Effector memory CD8-positive, alpha-beta T cell (primary cell): ENCODE measurements at places on chromosomes 16 and 17.

DNA sequence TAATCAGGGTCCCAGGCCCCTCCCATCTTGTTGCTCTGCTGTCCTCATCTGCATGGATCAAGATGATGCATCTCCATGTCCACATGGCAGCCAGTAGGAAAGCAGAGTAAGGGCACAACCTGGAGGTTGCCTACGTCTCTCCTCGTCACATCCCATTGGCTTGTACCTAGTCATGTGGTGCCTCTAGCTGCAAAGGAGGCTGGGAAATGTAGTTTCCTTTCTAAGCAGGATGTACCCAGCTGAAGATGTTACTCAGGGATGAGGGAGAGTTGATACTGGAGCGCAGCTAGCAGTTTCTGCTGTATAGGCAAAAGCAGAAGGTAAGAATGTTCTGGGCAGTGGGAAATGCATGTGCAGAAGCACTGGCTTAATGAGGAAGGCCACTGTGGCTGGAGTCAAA lies 20.8 kb downstream of the ABCC1 start:
- DNase-seq: no peak

DNA sequence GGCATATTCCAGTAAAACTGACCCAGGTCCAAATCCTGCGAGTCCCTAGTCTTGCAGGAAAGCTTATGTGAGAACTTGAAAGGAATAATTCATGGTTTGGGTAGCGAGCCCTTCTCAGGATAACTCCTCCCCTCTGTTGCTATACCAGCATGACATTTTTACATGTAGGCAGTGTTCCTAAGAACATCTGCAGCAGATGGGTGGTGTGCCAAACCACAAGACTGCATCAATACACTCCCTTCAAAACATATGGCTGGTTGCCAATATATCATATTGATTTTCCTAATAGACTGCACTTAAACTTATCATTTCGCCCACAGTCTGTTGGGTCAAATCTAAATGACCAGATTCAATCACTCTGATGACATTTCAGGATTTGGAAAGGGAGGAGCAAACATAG lies 19.9 kb downstream of the PSME3IP1 start:
- no peak for DNase-seq

DNA sequence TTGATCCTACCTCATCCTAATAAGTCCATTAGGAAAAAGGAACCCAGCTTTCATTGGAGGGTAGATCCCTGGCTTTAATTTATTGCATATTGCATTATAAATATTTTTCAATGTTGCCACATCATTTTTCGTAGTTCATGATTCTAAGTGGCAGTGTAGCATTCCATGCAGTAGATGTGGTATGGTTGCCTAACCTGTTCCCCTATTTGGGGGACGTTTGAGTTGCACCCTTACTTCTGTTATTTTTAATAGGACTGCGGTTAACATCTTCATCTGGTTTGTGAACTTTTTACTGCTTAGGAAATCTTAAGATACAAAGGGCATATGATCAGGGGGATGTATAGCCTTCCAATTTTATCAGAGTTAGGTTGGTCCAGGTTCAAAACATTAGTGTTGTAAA lies 5.4 kb downstream of the SCPEP1 start:
- DNase-seq: no peak

DNA sequence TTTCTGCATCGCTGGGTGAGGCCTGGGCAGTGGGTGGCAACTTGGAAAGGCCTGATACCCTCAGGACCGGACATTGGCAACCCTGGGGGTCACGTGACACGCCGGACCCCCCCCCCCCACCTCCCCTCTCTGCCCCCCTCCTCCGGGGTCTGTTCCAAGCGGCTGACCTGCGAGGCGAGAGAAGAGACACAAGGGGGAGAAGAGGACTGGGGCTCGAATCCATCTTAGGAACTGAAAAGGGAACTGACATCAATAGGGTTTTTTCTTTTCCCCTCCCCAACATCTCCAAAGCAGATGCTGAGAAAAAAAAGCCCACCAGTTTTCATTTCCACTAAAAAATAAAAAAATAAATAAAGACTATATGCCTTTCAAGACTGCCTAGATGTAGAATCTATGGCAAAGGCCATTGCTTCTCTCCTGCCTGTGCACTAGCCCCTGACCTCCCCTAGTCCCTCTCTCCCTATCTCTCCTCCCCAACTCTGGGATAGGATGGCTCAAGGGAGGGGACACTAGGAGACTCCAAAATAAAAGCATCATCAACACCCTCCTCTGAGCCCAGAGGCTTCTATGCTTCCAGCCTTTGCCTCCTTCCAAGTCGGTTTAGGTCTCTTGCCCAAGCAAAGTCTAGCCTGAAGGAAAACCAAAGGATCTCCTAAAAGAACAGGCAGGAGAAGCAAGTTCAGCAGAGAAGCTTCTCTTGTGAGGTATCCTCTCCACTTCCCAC lies 7.7 kb upstream of the HOXB2 start:
- DNase-seq: no peak

GRCh38 chr17:81837641-81838040 lies 2.8 kb upstream of the PPP1R27 start:
- DNase-seq: no peak

DNA sequence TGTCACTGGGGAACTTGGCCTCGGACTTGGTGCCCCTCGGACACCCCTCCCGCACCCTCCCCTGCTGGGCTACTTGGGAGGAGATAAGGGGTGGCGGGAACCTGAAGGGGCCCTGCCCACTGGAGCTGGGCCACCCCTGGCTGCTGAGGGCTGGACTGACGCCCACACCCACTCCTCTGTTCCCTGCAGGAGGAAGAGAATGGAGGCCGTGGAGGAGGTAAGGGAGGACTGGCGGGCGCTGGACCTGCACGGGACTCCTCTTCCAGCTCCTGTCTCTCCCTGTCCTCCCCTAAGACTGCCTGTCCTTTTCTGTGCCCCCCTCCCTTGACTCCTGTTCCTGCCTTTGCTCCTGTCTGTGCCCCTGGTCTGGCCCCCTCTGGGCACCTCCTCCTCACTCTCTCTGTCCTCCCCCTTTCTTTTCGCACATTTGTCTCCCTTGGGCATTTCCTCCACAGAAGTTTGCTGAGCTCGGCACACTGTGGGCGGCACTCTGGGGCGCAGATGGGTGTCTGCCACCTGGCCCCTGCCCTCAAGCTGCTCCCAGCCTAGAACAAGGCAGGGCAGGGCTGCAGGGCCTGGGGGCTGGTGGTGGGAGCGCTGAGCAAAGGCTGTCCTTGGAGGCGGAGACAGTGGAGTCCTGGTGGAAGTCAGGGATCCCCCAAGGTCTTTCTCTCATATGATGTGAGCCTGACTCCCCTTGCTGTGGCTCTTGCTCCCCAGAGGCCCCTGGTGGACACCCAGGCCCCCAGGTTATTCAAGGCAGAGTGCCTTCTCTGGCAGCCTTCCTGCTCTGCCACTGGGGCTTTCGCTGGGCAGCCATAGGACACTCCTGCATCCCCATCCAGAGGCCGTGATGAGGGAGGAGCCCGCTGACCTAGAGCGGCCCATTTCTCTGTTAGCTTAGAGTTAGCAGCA lies 32.7 kb downstream of the ARHGAP23 start:
- no peak for DNase-seq

- DNase-seq: no peak
Observed at GRCh38 chr17:8580952-8581658, 49.4 kb downstream of the MYH10 start.

DNA sequence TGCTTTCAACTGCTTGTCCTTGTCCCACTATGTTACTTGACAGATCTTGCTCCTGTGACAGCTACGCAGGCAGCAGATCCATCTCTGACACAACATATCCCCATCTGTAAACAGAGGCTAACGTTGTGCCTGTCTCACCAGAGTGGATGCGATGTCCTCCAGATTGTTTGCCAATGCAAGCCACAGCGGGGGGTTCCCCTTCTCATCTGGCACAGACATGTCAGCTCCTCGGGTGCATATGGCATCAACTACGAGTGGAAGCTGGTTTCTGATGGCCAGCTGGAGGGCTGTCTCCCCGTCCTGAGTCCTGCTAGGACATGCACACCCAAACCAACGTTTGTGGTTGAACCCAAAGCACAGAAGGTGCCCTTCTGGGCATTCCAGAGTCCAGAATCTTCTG lies 39.0 kb downstream of the CYB5D2 start:
- no peak for DNase-seq

GRCh38 chr17:68777856-68778694 lies 176.9 kb upstream of the FAM20A start:
- no peak for DNase-seq

DNA sequence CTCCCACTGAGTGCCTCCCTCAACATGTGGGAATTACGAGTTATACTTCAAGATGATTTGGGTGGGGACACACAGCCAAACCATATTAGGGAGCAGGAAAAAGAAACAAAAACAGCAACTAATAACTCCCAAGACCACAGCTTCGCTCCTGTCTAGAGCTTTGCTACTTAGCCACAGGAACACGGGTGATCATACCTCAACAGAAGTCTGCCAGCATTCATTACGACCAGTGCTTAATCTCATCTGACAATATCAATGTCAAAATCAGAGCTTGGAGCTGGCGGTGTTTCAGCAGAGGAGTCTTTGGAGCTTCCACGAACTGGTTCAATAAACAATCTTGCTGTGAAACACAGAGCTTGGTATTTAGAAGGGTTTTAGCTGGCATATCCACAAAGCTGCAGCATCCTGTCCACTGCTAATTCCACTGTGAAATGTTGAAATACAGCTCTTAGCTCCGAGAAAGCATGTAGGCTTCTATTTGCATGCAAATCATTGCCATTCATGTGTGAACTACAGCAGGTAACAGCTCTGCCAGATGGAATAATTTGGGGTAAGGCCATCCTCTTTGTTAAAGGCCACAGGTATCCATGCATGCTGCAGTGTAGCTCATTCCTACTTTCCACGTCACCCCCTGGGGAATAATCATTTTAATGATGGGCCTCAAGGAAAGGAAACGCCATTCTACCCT lies 128.4 kb upstream of the GOT2 start:
- DNase-seq: no peak

DNA sequence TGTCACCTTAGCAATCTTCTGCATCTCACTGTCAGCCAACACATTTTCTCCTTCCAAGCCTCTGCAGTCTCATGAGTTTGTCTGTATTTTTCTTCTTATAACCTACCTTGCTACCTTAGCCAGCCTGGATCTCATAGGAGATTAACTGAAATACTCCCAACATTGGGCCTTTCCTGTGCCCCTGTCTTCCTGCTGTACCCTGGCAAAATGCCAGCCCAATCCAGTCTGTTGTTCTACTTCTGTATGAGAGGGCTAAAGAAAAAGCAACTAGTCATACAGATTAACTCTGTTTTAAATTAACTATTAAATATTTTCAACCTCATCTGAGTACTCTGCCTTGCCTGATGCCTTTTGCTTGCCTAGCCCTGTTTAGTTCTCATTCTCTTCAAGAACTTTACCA lies 18.4 kb downstream of the GOSR1 start:
- no peak for DNase-seq

- DNase-seq: no peak
Observed at GRCh38 chr16:30760577-30761426, 1.1 kb downstream of the CFAP119 start.

DNA sequence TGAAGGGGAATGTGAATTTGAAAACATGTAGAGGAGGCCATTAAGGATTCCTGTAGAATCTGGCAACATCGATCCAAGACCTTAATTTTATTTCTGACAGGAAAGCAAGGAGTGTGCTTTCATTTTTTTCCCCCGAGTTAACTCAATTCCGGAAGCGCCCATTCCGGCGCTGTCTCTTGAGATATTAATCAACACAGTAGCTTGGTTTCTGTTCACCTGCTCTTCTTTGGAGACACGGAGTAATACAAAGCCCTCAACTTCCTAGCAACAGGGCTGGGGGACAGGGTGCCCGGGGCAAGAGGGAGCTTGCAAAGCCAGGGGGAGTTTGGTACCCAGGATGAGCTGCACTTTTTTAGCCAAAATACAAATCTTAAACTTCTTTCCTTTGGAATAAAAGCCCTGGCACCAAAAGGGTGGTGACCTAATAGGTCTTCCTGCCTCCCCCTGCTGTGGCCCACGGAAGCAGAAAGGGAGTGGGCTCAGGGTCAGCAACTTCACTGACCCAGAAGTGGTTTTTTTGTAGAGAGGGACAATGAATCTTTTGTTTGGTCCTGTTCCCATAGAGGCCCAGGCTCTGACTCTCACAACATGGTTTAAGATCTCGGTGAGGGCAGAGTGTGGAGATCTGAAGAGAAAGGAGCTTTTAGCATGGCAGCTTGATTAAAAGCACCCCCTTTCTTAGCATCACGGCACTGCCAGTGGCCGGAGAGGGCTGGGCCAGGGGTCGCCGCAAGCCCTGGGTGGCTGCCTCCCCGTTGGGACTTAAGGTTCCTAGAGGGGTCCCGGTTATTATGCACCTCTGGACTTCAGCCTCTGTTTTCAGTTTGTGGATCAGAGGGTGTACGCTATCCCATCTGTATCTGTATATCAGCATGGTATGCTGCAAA lies 207.3 kb downstream of the CCDC182 start:
- DNase-seq: no peak

DNA sequence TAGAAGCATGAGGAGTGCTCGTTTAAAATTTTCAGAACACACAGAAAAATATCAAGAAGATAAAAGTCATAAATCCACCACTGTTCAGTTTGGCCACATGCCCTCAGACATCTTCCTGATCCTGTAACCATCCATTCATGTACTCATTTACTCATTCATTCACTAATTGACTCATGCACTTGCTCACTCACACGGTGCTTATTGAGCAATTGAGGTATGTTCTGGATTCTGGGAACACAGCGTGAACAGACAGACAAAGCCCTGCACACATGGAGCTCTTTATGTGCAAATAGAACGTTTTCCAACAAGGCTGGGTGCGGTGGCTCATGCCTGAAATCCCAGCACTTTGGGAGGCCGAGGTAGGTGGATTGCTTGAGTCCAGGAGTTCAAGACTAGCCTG lies 10.2 kb upstream of the NATD1 start:
- no peak for DNase-seq

- DNase-seq: no peak
Observed at GRCh38 chr17:16887523-16888095, 84.3 kb downstream of the TNFRSF13B start.

GRCh38 chr17:65583921-65584603 lies 22.6 kb upstream of the AXIN2 start:
- no peak for DNase-seq

- no peak for DNase-seq
Observed at GRCh38 chr17:57624386-57624785, 120.7 kb downstream of the CCDC182 start.

DNA sequence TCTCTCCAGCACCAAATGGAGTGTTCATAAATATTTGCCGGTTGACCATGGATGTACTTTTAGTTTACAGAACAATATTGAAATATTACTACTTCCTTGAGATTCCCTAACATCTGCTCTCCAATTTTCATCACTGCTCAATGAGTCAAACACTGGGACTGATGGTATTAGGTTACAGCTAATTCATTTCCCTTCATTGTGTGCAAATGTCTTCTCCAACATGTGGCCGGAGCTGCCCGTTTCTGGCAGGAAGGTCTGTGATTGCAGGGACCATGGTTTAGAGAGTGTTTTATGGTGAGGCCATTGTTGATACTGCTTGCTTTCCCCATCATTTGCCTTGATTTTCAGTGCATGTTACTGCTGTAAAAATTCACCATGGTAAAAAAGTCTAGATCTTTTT lies 209.3 kb downstream of the HS3ST3B1 start:
- no peak for DNase-seq

- DNase-seq: no peak
Observed at GRCh38 chr16:31114468-31114867, 3.0 kb upstream of the KAT8 start.
